Activated naive CD4-positive, alpha-beta T cell treated with anti-CD3 and anti-CD28 coated beads for 36 hours (primary cell): ENCODE measurements at places on chromosomes 16 and 17.

GRCh38 chr16:31273676-31274075 is 13.9 kb downstream of the ITGAM start:
- no peak for DNase-seq

- no peak for DNase-seq
Measured at GRCh38 chr17:72104863-72105234, 16.0 kb upstream of the SOX9 start.

DNA sequence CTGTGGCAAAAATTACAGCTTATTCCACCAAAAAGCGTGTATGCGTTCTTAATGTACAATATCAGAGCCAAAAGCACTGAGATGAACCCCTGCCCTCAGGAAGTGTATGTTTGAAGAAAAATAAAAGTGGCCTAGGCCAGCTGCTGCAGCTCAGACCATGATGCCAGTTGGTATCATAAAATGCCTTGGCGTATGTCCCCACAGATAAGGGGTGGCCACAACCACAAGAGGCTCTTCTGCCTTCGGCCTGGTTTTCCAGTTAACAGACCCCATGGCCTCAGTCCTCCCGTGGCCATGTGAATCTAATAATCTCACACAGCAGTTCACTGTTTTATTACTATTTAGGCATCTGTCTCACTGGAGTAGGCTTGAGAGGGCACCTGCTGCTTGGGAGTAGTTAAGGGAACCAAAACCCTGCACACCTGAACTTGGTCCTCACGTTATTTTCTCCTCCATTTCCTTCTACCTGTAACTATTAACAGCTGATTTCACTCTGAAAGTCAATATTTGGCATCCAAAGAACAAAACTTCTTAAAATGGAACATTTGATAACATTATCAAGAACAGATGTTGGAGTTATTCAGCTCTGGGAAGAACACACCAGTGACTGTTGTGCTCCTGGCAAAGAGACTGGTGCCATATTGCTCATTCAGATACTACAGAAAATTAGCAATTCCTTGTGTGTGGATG is 34.8 kb upstream of the ERN1 start:
- no peak for DNase-seq

GRCh38 chr16:83542491-83542890 is 265.3 kb upstream of the HSBP1 start:
- no peak for DNase-seq

DNA sequence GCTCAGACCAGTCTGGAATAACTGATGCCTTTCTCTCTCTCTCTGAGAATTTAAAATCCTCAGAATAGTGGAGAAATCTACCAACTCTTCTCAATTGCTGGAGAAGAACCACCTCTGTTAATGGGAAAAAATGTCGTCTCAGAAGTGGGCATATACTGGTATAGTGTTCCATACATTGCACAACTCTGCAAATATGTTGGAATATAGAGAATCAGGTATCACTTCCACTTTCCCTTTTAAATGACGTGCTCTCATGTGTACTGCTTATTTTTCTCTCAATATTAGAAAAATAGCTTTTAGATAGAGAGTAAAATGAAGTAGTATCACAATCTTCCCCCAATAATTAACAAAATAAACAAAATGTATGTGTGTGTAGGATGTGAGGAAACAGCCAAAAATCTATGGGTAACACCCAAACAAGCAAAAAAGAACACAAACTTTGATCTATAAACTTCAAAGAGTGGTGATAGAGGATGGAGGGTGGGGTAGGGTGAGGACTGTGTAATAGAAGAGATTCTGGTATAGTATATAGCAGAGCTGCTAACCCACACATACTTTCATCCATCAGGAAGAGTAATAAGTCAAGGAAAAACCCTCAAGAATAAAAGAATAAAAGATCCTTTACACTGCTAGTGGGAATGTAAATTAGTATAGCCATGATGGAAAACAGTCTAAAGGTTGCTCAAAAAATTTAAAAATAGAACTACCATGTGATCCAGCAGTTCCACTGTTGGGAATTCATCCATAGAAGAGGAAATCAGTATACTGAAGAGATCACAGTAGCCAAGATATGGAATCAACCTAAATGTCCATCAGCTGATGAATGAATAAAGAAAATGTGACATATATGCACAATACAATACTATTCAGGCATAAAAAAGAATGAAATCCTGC is 46.9 kb downstream of the NFATC3 start:
- no peak for DNase-seq

- DNase-seq, result no peak
Measured at GRCh38 chr16:72621651-72622050, 426.3 kb downstream of the ZFHX3 start.

DNA sequence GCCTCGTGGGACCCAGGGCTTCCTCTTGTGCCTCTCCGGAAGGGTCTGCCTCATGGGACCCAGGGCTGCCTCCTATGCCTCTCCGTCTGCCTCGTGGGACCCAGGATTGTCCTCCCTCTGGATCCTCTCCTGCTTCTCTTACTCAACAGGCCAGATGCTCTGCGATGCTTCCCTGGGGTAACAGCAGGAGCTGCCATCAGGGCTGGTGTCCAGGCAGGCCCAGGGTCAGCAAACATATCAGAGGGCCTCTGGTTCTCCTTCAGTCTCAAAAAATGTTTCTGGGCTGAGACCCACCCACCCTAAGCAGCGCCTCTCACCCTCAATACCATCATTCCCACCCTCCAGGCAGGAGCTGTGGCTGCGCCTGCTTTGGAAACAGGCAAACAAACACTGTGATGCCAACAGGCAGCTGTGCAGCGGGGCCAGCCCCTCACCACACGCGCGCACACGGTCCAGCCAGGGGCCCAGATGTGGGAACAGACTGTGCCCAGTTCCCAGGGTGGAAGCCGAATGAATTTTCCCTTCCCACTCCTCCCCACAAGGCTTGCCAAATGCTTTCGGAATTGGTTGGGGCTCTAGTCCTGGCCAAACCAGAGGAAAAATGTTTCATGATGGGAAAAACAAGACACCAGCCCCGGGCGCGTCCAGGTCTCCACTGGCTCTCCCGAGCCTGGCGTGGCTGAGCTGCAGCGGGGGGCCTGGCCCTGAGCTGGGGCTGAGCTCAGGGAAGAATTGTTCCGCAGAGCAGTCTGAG is 11.3 kb downstream of the TIMM22 start:
- DNase-seq, result no peak

GRCh38 chr16:31529937-31530312 is 2.2 kb downstream of the AHSP start:
- no peak for DNase-seq

DNA sequence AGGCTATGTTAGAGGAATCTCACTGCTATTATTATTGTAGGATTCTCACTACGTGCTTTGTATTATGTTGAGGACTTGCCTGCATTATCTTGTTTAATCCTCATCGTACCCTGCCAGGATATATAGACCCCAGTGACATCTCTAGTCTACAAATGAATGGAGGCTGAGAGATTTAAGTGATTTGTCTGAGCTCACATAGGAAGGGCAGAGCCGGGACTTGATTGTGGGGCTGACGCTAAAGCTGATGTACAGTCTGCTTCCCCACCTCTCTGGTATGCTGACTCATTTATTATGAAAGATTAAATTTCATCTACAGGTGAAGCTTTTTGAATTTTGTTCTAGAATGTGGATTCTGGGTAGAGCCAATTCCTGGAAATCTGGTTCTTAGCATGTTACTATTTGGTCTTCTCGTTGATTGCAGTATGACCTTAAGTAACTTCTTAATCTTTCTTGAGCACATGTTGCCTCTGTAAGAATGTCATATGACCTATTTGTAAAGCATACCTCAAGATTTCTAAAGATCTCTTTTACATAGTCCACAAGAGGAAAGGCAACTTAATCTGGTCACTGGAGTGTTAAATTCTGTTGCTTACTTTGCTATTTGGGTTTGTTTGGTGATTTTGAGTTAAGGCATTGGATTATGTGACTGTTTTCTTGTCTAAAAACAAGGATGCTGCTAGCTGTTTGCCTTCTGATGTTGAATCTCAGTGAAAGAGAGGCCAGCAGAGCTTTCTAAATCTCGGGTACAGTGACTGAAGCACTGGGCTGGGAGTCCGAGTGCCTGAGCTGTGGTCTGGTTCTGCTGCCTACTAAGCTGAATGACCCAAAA is 12.4 kb downstream of the METTL9 start:
- peak; percentile 21 for DNase-seq

DNA sequence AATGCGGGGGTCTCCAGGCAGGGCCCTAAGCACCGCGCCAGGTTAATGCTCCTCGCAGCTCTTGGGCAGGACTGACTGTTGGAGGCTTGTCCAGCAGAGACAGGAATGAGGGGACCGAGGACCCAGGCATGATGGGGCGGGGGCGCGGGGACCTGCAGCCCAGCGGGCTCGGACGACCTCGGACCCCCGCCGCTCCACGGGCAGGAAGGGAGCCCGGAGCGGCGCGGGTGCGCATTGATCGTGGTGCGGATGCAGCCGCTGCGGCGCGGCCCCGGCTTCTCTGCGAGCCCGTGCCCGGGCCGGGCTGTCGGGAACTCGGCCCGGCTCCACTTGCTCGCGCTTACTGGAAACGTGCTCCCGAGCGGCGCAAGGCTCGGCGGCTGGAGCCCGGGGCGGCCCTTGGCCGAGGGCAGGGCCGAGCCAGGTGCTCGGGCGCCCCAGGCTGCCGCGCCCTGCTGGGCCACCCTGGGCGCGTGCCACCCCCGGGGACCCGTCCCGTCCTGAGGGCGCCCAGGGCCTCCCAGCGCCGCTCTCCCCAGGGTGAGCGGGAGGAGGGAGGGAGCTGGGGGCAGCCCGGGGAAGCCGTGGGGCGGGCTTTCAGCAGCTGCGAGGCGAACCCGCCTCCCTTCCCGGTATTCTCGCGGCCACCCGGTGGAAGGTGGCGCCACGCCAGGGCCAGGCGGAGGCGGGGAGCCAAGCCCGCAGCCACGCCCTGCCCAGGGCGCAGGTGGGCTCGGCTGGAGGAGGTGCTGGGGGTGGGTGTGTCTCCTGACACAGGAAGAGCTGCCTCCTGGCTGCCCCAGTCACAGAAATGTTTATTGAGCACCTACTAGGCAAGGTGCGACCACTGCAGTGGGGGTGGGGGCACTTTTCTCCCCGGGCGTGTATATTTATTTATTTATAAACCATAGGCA is 45.9 kb downstream of the SOCS3 start:
- DNase-seq, result peak; percentile 89

- DNase-seq, result peak; percentile 78
Measured at GRCh38 chr16:79089735-79090284, 510.7 kb downstream of the MAF start.

DNA sequence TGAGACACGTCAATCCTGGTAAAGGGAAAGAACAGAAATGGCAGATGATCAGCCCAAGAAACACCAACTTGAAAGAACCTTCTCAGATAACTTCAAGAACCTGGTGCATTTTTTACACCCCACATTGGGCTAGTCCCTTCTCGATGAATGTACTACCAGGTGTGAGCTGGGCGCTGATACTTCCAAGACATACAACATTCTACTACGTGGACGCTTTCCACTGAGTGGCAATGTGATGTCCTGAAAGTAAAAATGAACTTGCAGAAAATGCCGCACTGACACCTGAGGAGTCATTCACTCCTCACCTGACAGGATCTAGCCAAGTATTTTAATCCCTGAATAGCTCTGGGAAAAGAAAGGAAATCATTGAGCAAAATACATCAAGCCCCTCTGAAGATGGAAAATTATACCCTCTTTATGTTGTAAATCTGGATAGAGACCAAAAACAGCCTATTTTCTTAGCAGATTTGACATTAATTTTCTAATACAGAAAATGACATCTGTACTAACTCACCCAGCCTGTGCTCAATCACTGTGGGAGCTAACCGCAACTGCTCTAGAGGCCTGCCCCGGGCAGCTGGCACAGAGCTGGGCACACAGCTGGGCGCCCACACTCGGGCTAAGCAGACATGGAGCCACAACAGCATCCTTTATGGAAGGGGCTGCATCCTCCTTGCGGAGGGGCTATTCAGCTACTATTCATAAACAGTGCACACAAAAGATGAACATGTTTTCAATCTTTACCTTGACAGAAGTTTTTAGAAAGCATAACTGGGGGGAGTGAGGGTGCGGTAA is 16.2 kb downstream of the SNN start:
- no peak for DNase-seq

DNA sequence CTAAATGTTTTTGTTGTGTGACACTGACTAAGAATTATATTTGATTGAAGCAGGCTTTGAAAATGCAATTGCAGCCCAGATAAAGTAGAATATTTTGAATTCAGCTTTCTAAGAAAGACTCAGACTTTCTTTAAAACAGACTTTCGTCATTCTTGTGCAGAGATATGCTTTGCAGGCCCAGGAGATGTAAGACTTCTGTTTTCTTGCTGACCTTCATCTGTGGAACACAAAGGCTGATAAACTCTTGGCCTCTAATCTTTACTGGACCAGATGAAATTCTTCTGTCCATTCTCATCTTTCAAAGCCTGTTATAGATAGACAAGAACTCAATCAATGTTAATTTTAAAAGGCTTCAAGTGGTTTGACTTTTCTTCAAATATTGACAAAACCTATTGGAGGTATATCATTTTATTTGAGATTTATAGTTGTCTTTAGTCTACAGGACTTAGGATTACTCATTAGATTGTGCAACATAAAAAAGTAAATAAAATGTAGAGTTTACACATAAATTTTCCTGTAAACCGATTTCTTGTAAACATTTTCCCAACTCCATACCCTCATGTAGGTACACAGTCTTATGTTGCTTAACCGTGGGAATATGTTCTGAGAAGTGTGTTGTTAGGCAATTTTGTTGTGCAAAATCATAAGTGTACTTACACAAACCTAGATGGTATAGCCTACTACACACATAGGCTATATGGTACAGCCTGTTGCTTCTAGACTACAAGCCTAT is 94.2 kb downstream of the MAP2K4 start:
- no peak for DNase-seq

GRCh38 chr17:59311051-59311468 is 20.4 kb upstream of the YPEL2 start:
- peak; percentile 54 for DNase-seq

DNA sequence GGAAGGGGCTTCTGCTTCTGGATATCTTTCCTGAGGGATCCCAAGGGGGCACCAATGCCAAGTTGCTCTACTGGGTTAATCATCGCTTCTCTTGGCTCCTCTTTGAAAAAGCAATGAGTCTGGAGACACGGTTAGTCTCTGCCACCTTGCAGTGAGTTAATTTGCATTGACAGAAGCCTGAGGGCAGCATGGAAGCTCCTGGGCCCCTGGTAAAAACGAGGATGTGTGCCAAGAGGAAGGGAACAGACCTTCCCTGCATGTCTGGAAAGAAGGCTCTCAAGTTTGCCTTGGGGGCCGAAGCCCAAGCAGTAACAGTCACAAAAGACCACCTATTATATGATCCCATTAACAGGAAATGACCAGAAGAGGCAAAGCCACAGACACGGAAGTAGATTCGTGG is 86.7 kb downstream of the IRX5 start:
- no peak for DNase-seq
